Bone marrow (tissue), 2 donors: ENCODE measurements at places on chromosomes 3 and 15.
A peak's percentile ranks its signal among the peaks of the same experiment; 100 is the strongest.

DNA sequence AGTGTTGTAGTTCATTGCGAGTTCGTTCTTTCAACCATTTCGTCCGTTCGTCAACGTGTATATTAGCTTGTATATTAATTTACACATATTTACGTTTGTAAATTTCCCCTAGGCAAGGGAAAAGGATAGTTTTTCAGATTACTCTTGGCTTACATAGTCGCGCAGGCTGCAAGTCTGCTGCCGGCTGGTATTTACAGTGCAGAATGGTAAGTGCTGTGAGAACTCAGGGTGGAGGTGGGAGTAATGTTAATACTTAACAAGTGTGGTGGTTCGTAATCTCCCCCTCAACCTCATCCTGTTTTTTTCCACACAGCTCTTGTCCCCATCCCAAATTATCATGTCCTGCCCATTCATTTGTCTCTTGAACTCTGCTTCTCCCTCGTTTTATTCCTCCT lies 766 bp downstream of the FAM98B start:
- DNase-seq: no peak

DNA sequence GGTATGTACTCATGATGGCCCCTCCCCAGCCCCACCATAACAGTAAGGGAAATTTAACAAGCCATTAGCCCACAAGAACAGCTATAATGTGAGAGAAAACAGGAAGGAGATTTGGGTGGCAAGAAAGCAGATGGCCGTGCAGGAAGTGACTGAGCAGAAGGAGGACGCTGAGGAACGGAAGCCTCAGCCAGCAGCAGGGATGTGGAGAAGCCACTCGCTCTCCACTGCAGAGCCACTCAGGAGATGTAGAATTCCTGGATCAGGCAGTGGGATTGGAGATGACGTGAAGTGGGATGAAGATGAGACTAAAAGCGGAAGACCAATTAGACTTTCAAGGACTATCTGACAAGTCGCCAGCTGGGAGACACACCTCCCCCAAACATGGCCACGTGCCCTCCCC lies 31.2 kb downstream of the PRR23E start:
- DNase-seq: no peak

GRCh38 chr3:87313641-87314040 lies 37.3 kb upstream of the POU1F1 start:
- DNase-seq: no peak

DNA sequence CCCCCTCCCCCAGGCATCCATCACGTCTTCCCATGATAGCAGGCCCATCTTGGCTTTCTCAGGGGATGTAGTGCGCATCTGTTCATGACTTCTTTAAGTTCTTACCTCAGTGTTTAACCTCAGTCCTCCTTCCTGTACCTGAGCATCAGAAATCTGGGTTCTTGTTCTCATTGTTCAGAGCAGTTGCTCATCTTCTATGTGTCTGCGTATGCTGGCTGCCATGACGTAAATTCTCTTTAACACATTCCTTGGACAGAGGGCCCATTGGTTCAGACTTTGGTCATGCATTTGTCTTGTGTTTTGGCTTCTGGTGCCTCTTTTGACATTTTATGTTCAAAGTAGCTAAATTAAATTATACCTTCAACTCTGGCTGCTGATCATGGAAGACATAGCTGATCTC lies 227.3 kb downstream of the CACNA2D3 start:
- DNase-seq: no peak

DNA sequence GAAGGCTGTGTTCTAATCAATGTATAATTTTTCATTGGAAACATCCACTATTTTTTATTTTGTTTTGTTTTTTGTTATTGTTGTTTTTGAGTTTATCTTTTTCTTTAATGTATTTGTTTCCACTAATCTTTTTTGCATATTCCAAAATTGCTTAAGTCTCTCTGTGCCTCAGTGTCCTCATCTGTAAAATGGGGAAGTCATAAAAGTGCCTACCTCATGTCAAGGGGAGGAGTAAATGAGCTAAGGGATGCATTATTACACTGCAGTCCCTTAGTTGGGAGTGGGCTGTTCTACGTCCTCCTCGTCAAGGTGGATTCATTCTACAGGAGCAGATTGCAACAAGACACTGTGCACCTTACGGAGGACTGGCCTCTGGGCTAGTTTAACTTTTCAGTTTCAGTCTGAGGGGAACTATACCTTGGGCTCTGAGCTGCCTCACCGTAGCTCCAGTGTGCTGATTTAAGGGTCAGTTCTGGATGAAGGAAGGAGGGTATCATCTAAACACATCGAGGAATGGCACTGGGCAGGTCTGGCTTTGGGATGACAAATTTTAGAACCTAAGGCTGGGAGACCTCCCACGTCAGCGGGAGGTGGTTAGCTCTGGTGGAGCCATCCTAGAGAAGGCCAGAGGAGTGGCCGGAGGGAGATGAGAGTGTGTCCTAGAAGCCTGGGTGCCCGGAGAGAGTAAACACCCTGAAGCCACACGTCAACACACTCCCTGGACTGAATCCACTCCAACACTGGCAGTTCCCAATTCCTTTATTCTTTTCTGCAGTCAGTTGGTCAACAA lies 5.1 kb upstream of the SRP14 start:
- DNase-seq: no peak

- DNase-seq: no peak
These were observed 50.8 kb upstream of the PSMD6 start for GRCh38 chr3:64074060-64074459.

- no peak for DNase-seq
These were observed 253.0 kb upstream of the NSMCE3 start for GRCh38 chr15:29522373-29523276.

GRCh38 chr3:126109880-126110235 lies 25.9 kb upstream of the SLC41A3 start:
- no peak for DNase-seq

DNA sequence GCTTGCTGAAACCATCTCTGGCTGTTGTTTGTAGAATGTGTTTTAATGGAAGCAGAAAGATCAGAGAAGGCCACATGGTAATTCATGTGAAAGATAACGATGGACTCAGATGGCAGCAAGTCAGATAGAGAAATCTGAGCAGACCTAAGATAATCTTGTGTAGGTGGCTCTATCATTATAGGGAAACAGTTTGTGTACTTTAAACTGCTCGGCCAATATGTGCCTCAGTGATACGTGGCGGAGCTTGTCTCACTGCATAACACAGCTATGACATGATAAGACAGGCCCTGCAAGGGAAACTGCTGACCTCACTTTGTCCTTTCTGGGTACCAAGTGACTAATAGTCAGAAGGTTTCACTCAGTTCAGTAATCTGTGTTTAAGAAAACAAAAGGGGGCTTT lies 51.0 kb downstream of the MME start:
- no peak for DNase-seq

DNA sequence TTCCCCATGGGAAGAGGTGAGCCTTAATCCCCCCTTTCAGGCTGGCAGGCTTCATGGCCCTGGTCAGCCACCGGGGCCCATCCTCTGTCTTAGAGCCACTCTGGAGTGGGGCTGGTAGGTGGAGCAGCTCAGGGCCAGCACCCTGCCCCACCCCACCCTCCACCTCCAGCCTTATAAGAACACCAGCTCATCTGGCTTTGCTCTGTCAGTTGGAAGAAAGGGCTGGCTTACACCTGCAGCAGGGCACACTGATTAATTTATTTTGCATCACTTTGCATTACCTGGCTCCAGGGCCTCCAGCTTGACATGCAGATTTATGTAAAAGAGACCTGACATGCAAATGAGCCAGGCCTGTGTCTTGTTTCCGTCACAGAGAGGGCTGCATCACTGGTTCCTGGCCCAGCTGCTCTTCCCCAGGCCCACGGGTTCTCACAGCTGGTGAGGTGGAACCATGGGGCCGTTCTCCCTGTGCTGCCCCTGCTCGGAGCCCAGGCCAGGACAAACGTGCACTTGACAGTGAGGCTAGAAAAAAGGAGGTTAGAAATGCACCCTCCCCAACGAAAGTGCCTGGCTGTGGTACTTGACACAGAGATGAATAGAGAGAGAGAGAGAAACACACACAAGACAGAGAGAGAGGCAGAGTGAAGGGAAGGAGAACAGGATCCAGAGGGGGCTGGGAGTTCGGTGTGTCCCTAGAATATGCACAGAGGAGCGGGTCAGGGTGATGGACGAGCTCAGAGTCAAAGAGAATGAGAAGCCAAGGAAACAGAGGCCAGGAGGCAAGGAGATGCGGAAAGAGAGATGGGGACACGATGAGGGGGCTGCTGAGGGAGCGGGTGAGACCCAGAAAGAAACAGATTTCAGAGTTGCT lies 44.5 kb upstream of the MAGEF1 start:
- no peak for DNase-seq

DNA sequence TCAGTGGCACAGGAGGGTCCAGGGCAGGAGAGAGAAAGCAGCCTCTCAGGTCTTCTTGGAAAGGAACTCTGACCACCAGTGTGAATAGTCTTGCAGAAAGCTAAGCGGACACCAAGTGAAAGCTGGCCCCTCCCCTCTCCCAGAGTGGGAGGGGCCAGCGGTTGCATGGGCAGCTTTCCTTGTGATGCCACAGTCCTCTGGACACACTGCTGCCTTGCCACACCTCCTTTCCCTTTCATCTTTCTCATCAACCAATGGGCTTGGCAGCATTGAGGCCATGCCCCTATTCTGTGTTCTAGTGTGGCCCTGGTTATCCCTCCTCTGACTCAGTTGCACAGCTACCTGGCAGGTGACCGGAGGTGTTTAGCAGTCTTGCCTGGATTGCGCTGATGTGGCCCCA lies 49.7 kb upstream of the GOLGA6B start:
- no peak for DNase-seq

- no peak for DNase-seq
These were observed 236.2 kb downstream of the TLE3 start for GRCh38 chr15:69861331-69862171.

DNA sequence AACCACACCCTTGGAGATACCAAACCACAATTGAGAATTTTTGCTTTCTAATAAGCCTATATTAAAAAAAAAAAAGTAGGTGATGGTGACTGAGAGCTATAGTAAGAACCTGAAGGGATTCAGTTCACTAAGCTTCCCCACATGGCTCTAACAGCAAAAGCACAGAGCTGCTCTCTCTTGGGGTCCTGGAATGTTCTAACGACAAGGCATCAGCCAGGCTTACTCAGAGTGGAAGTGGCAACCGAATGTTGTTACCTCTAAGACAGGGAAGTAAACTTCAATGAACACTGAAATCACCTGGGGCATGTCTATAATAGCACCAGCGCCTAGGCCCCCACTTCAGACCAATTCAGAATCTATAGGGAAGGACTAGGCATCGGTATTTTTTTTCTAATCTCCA lies 397.7 kb downstream of the MAGI1 start:
- no peak for DNase-seq

DNA sequence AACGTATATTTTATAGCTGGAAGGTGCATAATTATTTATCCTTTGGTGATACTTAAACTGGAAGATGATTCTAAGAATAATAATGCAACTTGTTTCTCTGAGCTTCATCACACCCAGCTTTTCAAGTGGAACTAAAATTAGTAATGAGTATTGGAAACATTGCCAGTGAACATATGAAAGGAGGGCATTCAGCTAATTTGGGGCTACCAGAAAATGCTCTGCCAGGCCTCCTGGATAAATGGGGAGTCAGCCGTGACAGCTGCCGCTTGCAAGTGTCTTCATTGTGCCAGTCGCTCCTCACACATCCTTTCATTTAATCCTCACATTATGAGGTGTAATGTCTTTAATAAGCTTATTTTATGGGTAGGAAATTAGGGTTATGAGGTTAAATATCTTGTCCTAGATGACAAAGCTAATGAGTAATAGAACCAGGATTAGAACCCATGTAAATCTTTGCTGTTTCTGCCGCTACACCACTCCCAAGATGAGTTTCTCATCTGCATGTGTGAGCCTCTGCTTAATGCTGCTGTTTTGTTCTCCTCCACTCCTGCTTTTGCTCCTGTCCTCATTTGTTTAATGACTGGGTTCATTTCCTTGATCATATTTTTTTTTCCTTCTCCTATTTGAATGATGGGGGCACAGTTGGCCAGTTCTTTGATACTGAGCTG lies 155.7 kb downstream of the PLCL2 start:
- DNase-seq: no peak

GRCh38 chr3:84727616-84728015 lies 231.2 kb upstream of the CADM2 start:
- no peak for DNase-seq

DNA sequence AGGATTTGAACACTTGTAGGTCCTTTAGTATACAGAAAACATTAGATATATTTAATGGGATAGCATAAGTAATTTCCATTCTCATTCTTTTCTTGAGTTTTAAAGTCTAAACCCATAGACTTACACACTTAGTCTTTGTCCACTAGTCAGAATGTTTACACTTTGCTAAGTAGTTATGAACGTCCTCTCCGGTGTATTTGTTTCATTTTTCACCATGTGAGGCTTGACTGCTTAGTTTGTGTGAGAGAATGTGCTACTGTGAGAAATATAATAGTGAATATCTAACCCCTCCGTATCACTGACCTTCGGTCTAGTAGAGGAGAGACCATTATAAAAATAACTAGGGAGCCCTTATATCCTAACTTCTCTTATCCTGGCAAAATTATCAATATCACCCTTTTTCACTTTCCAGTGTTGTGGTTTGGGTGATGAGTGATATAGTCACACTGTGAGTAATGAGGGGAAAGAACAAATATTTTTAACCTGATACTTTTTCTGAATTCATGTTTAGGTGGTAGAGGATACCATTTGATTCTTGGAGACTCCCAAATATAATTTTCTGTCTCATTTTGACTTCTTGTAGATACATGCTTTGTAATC lies 122.4 kb downstream of the UBE2E2 start:
- no peak for DNase-seq

GRCh38 chr3:187264021-187264420 lies 27.5 kb downstream of the MASP1 start:
- DNase-seq: no peak

- DNase-seq: no peak
These were observed 5.9 kb upstream of the POLG start for GRCh38 chr15:89340573-89340972.

DNA sequence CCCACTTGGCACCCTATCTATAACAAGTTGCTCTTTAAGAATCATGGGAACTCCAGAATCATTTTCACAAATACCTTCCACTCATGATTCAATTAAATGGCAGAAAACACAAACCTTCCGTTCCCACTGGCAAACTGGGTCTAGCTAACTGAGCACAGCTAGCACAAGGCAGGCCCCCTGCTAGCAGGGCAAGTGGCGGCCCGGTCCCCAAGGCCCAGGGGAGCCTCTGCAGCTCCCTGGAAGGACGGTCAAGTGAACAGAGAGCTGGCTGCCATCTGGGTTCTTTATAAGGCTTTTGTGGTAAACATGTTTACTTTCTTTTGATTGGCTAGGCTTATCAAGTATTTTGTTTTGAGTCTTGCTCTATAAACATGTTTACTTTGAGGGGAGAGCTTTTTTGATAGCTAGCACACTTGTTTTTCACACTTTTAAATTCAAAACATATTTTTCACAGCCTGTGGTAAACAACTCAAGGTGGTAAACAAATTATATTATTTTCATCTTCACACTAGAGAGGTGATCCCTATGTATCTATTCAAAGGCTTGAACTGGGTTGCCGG lies 81.4 kb downstream of the FOXP1 start:
- no peak for DNase-seq

GRCh38 chr3:141266797-141267555 lies 35.4 kb downstream of the PXYLP1 start:
- DNase-seq: peak; percentile 44

- no peak for DNase-seq
These were observed 8.0 kb downstream of the EPHB1 start for GRCh38 chr3:134803051-134803505.
